Activated T-helper 17 cell treated with anti-CD3 and anti-CD28 coated beads, Interleukin-2, amount 50 U/mL, for 72 hours (primary cell): ENCODE measurements at places on chromosomes 2 and 18.
A peak's percentile ranks its signal among the peaks of the same experiment; 100 is the strongest.

- ATAC-seq: no peak
Measured at GRCh38 chr2:218317303-218317630, 25.0 kb upstream of the TMBIM1 start.

DNA sequence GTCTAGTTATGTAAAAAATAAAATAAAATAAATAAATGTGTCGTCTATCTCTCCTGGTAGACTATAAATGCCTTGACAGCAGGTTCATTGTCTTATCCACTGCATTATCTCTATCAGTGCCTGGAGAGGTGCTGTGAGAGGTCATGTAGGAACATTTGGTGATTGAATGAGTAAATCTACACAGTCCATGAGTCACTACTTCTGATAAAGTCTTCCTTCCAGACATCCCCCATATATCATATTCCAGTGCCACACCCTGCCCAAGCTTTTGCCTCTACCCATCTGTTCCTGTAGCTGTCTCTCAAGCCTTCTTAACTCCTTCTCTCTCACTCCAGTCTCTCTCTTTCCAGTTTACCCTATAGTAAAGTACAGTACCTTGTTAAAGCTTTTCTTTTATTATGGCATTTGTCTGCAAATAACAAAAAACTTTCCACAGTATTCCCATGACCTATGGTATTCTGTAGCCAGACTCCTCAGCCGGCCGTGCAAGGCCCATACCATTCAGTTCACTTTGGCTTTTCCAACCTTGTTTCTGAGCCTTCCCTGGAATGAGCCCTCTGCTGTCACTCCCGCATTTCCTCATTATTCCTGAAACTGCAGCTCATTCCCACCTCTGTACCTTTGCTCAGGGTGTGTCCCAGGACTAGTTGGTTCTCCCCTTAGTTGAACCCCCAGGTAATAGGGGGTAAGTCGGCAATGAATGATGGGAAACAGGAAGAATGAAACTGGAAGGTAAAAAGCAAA lies 37.5 kb downstream of the ANXA4 start:
- ATAC-seq: peak; percentile 33

- peak; percentile 86 for ATAC-seq
Measured at GRCh38 chr2:144374163-144374661, 145.7 kb downstream of the ZEB2 start.

GRCh38 chr2:1744446-1745170 lies at the start of gene PXDN:
Gene PXDN (minus strand): TSS chr2:1744515. CDS start chr2:1744455, 60 bp downstream.
- ATAC-seq: no peak

DNA sequence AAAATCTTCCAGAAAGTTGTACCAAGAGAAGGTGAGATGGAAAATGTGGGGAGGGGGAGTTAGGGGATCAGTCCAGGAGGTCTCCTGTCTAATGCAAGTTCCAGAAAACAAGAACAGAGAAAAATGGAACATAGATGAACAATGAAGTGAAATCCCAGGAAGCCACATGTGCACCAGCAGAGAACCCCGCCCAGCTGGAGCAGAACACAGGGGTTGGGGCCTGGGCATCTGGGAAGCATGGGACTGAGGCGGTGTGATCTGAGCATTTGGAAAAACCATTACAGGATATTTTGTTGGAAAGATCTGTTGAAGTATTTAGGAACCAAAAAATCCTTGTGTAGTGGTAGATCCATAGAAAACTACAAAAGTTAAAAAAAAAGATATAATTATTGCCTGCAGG lies 133.7 kb downstream of the INO80D start:
- ATAC-seq: no peak

DNA sequence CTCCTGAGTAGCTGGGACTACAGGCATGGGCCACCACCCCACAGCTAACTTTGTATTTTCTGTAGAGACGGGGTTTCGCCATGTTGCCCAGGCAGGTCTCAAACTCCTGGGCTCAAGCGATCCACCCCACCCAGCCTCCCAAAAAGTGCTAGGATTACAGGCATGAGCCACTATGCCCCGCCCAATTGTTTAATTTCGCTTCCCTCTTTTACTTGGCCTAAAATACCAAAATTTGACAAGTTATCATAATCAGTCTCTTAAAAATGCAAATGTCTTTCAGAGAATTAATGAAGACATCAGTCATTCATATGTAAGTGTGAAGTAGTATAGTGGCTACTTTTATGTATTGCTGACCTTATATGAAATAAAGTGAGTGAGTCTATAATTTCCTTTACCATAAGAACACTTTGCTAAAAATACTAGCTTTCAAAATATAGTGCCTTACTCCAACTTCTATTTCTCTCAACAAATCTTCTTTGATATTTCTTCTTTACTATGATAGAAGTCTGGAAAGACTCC lies 9.8 kb downstream of the FBXO11 start:
- no peak for ATAC-seq

DNA sequence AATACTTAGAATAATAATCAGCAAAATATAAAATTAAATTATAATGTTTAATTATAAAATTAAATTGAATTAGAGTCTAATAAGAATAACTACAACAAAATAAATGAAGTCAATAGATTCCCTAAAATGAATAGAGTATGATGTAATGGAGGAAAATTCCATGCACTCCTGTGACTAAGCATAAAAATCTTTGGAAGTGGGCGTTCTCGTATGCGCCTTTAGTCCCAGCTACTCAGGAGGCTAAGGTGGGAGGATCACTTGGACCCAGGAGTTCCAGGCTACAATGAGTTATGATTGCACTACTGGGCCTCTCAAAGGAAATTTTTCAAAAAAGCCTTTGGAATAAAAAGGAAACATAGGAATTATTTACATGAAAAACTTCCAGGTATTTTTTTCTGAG lies 955.4 kb upstream of the POU3F3 start:
- ATAC-seq: no peak

GRCh38 chr2:70979626-70980025 lies 1.2 kb downstream of the ANKRD53 start:
- ATAC-seq: no peak

DNA sequence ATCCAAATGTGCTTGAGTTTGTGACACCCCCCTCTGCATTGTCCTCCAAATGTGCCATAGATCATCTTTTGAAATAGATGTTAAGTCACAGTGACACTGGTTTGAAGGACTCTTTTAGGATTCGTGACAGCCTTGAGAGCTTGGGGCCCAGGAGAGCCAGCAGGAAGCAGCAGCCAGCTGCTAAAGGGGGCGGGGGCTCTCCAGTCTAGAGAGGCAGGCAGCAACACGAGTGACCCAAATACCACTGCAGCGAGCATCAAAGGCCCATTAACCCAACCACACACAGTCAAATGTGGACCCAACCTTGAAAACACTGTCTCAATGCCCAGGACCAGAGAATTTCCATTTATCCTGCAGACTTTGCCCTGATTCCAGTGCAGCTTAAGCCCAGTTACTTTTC lies 75.6 kb downstream of the ZBTB7C start:
- ATAC-seq: no peak

- no peak for ATAC-seq
Measured at GRCh38 chr2:29991086-29991485, 69.7 kb upstream of the ALK start.

DNA sequence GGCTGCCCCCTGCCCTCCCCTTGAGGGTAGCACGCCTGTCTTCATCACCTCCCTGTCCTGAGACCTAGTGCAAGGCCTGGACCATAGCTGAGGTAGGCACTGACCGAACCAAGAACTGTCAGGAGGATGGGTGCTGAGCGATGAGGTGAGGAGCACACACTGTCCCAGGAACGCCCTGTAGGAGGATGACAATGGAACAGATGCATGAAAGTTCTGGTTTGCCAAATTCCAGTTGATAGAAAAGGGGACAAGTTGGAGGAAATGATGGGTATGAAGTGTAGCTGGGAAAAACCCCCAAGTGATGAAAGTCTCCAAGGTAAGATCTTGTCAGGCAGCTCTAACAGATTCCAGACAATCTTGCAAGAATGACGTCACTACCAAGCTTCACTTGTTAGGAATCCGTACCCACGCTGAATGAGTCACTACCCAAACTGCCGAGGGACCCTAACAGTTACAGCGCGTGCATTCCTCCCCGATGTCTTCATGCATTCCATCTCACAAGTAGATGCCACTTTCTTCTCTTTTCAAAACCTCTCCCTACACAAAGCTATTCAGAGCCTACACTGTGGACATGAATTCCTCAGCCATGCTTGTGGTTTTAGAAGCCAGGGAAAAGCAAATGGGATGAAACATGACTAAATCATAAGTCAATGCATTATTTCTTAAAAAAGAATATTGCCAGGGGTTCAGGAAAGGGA lies 27.6 kb downstream of the MRPL33 start:
- ATAC-seq: no peak

- ATAC-seq: no peak
Measured at GRCh38 chr2:134296301-134296700, 42.4 kb downstream of the MGAT5 start.

DNA sequence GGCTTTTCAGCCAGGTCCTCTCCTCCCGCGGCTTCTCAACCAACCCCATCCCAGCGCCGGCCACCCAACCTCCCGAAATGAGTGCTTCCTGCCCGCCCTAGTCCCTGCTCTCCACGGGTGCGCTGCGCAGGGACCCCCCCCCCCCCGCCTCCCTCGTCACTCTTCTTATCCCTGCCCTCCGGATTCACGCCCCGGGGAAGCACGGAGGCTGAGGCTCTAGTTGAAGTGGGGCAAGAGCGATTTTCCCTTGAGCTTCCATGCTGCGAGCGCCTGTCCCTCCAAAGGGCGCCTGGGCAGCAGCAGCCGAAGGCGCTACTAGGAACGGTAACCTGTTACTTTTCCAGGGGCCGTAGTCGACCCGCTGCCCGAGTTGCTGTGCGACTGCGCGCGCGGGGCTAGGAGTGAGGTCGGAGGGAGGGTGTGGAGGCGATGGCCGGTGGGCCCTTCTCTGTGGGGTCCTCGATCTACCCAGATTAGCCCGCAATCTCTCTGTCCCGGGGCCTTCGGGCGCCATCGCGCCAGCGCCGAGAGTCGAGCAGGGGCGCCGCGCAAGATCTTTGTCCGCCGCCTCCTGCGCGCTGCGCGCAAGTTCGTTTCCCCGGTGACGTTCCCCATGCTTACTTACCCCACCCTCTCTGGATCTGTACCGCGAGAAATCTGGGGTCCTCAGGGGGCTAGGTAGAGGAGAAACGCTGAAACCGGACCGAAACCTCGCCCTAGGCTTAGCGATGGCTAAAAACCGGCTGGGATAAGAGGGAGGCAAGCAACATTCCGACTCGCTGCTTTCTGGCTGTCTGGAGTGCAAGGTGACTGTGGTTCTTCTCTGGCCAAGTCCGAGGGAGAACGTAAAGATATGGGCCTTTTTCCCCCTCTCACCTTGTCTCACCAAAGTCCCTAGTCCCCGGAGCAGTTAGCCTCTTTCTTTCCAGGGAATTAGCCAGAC lies 677 bp downstream of the GAD1 start:
- ATAC-seq: peak; percentile 16

DNA sequence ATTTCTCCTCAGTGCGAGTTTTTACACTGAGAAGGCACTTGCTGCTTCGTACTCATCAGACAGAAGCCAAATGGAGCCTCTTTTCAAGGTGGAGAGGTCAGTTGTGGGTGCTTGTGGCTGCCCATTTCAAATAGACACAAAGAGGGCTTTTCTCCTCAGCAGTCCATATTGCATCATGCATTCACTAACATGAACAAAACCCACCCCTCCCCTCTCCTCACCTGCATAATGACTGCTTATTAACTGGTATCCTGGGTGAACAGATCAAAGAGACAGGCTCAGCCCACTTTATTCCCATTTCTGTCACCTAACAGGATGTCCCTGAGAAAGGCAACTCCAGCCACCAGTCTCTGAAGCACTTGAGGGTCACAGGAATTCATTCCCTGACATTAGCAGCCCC lies 28.9 kb downstream of the KLF7 start:
- no peak for ATAC-seq

DNA sequence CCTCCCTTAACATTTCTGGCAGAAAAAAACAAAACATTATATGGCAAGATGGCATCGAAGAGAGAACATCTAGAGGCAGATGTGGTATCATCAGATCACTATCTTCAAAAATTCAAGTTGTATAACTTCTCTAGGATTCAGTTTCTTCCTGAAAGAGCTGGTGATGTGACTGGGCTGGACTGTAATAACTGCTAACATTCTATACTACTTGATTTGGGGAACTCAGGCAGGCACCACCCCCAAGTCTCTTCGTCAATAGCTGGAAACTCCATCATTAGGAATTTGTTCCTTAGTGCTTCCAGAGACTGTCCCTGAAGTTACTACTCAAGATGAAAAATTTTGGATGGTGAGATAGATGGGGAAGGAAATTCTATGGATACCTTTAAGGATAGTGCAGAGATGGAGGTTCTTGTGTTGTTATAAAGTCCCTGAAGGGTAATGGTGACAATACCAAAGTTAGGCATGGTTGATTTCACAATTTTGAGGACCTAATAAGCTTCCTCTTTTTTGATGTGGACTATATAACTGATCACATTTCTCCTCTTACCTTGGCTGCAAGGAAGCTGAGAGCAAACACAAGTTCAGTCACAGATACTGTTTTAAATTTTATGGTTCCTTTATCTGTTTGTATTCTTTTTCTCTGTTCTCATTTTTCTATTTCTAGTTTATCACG lies 59.1 kb upstream of the PGAP1 start:
- no peak for ATAC-seq

DNA sequence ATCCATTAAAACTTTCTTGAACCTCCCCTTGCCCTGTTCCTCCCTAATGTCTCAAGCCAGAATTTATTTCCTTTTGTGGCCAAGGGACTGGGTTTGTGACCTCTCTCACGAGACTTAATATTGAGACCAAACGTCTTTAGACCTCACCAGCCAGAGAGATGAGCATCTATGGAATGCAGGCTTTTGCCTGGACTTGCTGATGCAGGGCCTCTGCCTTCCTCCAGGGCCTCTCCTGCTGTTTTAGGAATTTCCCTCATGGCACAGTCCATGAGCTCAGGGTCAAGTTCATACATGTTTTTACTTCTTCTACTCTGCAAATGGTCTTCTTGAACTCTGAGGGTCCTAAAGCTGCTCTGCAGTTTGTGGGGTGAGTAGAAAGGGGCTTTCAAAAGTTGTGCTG lies 22.3 kb downstream of the IL1B start:
- ATAC-seq: no peak

- ATAC-seq: no peak
Measured at GRCh38 chr2:154182008-154182407, 310.3 kb downstream of the GALNT13 start.

DNA sequence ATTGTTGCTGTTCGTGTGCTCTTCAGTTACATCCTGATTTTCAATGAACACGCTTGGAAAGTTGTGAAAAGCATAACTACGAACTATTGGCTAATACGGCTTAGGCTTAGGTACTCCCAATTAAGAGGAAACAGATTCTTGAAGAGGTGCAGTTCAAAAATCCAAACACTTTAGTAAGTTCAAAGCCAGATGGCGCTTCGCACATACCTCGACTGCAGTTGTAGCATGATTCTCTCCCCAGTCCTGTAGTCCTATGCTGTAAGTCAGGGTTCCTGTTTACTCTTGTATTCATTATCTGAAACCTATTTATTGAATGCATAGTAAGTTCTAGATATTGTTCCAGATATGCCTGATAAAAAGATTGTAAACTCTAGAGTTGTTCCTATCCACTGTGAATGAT lies 165.2 kb downstream of the TRIB2 start:
- no peak for ATAC-seq

DNA sequence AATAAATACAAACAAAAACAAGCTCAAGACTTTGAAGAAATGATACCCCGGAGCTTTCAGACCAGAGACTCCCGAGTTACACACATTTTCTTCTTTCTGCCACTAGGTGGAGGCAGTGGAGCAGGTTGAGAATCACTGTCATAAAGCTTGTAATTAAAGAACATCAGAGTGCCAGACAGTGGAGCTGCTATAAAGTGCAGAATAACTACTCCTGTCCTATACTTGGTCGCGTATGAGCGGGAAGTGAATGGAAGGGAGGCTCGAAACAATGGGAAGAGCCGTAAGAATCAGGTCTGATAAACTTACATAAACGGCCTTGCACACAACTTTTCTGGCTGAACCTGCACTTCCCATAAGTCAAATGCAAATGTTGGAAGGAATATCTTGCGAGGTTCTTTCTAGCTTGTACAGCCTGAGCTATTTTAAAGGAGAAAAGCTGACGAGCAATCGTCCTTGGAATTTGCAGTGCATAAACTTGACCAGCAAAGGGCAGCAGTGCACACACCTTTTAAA lies 189.0 kb downstream of the RPIA start:
- peak; percentile 35 for ATAC-seq
